ENCODE measurements at places on chromosomes 7 and 10.

GRCh38 chr7:158025686-158026600 is 561.7 kb downstream of the PTPRN2 start:
- DNase-seq: no peak

GRCh38 chr7:131164025-131164925 is 163.4 kb upstream of the MKLN1 start:
- DNase-seq: no peak

GRCh38 chr10:9158675-9159074 is 1104.2 kb downstream of the GATA3 start:
- no peak for DNase-seq

DNA sequence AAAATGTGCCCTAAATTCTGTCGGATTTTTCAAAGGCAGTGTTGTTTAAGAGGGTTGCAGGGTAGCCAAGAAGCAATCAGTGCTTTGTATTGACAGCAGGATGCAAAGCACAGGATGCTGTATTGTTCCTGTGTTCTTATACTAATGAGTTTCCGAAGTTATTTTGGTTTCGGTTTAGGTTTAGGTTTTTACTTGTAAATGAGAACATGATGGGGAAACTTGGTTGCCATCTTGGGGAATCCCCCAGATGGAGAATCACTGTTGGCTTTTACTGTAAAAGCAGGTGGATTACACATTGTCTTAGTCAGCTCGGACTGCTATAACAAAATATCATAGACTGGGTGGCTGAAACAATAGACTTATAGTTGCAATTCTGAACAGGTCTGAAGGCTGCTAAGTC is 72.1 kb downstream of the INHBA start:
- peak; percentile 12 for DNase-seq

DNA sequence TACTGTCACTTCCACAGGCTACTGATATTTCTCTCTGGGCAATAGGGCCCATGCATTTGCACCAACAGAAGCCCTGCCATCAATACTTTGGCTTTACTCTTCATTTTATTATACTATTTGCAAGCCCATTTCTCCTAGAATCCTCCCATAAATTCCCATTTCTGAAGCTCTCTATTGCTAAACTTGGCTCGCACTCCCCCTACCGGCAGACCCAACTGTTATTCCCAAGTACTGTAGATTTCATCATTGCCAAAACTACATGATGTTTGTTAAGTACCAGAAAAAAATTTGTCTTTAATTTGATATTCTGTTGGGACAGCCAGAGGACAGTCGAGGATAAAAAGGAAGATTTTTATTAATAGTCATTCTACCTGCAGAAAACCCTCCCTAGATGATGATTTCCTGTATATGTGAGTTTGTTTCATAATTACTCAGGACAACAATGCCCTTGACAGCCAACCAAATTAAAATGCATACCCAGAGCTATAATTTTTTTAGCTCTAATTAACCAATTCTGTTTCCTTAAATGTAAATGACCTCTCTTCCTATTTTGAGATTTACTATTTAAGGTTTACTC is 298.6 kb downstream of the REEP3 start:
- no peak for DNase-seq

DNA sequence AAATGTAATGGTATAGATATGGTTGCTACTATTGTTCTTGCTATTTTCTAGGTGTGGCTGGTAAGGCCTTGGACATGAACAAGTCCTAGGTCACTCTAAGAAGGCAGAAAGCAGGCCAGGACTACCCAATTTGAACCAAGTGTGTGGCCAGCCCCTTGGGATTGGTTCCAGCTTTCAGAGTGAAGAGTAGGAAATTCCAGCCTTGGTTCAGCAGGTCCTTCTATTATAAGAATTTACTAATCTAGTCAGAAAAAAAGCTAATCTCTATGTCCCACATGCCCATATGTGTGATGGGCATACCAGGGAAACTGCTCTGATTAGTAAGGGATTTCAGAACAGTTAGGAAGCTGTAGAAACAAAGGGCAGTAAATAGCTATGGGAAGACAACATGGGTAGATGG is 7.8 kb upstream of the TARP start:
- no peak for DNase-seq

GRCh38 chr10:27699776-27700175 is 45.8 kb downstream of the MKX start:
- no peak for DNase-seq

DNA sequence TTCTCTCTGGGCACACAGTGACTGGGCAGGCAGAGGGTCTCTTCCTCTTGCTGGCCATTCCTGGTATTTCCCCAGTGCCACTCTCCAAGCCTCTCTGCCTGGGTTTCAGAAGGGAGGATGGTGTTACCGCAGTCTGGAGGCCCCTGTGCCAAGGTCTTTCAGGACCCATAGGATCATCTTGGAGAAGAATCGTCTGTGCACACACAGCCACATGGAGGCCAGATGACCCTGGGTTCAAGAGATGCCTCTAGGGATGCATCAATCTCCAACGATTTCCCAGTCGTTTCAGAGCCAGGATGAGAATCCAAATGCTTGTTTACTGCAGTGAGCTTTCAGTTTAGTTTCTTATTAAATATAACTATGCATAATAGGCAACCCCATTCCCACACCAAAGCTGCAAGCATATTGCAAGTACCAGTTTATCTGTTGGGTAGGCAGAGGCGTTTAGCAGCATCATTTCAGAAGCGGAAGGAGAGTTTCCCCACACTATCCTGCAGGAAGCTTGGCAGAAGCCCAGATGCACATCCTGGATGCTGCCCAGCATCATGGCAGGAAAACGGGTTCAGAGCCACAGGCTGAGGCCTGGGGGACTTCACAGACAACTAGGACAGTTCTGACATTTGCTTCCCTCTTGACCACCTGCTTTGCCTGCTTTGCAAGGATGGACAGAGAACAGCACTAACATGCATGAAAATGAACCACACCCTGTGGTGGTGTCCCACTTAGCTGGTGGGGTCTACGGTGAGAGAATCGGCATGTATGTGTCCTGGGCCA is 134.7 kb upstream of the FAM20C start:
- no peak for DNase-seq

DNA sequence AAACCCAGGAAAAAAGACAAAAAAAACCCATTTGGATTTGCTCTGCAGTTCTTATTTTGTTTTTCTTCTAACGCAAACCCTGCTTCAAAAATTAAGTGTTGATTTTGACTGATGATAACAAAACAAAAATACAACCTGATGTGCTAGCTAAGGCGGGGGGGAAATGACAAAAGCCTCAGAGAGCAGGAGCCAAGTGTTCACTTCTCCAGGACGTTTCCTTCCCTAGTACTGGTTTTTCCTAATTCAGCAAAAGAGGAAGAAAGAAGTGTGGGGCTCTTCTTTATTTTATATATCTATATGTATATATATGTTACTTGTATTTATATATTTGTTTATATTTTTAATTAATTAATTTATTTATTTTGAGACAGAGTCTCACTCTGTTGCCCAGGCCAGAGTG is 28.0 kb downstream of the SNX10 start:
- DNase-seq: no peak

DNA sequence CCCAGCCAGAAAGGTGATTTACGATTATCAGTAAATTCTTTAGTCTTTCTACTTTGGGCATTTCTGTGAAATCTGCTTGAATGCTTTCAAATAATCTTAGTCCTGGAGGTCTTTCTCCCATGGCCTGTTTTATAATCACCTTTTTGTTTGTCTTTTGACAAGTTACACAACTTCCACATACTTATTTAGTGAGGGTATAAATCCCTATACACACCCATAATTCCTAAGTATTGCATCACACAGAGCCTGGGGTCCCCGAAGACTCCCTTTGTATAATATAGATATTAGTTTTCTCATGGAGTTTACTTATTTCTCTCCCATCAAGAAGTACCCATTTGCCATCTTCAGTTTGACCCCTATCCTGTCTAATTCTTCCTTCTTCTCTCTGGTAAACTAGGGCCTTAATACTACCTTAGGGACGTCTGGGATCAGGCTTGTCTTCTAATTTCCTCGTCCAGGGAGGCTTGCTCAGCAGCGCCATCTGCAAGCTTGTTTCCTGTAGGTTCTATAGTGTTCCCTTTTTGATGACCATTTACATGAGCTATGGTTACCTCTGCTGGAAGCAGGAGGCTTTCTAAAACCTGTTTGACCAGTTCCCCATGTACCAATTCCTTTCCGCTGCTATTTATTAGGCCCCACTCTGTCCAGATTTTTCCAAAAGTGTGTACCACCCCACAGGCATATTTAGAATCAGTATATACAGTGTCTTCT is 8.1 kb downstream of the DNAH11 start:
- no peak for DNase-seq

DNA sequence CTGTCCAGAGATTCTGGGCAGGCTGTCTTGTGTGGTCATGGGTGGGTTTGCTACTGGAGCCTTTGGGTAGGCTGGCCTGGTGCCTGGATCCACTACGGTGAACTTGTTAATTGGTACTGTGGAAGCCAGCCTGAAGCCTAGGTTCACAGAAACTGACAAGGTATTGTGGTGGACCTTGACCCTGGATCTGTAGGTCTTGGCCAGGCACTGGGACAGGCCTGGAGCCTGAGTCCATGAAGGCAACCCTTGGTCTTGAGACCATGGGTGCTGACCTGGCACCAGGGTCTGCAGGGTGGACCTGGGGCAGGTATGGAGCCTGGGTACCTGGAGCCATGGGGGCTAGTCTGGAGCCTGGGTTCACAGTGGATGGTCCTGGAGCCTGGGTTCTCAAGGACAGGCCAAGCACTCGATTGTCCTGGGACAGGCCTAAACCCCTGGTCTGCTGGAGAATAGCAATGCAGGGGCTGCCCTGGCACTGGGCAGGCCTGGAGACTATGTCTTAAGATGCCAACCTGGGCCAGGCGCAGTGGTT is 85.8 kb downstream of the CCDC3 start:
- DNase-seq: no peak

GRCh38 chr10:92913973-92914372 is 65.7 kb downstream of the EXOC6 start:
- DNase-seq: no peak

Data from naive B cell (primary cell).